ENCODE measurements at places on chromosomes 1 and 21.

DNA sequence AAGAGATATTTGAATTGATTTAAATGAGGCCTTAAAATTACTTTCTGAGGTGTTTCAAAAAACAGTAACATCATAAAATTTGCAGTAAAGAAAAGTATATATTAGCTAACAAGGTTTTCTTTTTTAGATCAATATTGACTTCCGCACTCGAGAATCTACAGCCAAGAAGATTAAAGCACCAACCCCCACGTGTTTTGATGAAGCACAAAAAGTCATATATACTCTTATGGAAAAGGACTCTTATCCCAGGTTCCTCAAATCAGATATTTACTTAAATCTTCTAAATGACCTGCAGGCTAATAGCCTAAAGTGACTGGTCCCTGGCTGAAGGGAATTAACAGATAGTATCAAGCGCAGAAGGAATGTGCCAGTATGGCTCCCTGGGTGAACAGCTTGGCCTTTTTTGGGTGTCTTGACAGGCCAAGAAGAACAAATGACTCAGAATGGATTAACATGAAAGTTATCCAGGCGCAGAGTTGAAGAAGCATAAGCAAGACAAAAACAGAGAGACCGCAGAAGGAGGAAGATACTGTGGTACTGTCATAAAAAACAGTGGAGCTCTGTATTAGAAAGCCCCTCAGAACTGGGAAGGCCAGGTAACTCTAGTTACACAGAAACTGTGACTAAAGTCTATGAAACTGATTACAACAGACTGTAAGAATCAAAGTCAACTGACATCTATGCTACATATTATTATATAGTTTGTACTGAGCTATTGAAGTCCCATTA lies 3.6 kb downstream of the RGS1 start:
- no peak for DNase-seq

- DNase-seq, result no peak
These were observed 55.4 kb downstream of the CAMK2N1 start for GRCh38 chr1:20430355-20431175.

- DNase-seq, result no peak
These were observed 61.6 kb upstream of the PRDX6 start for GRCh38 chr1:173415490-173415889.

- DNase-seq, result no peak
These were observed 15.6 kb downstream of the PLPPR5 start for GRCh38 chr1:98988904-98989555.

- DNase-seq, result no peak
These were observed 86.4 kb downstream of the FOXD2 start for GRCh38 chr1:47524272-47524671.

DNA sequence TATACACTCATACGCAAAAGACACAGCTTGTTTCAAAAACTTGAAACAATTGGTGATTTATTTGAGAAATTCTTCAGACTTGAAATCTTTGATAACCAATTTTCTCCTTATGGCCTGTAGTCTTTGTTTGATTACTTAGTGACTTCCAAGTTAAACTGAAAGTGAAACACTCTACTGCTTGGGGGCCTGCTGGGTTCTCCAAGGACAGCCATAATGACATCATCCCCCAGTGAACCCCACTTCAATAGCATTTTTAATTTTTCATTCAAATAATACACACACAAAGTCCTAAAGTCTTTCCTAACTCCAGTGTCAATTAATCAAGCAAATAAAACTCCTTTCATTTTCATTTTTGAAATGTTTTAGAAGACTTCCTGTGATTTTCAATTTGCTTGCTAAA lies 59.2 kb downstream of the KRTAP19-8 start:
- DNase-seq, result no peak

DNA sequence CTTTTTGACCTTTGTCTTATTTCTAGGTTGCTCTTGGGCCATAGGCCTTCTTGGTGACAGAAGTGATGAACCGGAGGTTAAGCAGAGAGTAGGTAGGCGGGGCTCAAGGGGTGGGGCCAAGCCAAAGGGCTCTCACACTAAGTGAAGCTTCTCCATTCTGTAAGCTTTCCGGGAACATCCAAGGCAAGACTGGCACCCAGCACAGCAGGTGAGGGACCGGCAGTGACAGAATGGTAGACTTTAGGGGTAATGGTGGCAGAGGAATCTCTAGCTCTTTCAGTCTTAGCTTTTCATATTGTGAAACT lies at the start of gene TNFAIP8L2:
TSS of gene TNFAIP8L2 (plus strand) at position 135 of the 305 bp plus-strand sequence. CDS start 2,049 bp downstream, outside the sequence.
- peak; percentile 60 for DNase-seq

DNA sequence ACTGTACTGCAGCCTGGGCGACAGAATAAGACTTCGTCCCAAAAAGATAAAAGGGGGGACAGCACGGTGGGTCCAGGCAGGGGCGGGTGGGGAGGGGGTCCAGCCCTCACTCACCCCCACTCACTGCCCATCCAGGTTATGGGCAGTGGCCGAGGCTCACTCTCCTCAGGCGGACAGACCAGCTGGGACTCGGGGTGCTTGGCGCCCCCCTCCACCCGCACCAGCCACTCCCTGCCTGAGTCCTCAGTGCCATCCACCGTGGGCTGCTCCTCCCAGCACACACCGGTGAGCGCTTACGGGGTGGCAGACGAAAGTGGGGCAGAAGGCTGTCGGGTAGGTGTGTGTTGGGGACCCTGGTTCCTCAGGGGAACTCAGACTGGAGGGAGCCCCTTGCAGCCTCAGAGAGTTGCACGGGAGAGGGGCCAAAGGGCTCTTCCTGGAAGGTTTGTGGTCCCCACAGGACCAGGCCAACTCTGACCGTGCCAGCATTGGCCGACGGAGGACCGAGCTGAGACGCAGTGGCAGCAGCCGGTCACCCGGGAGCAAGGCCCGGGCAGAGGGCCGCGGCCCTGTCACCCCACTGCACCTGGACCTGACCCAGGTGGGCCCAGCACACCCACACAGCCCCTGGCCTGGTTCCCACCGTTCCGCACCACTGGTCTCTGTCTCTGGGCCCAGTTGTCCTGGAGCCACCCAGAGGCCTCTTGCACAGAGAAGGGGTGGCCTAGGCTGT lies 6.6 kb downstream of the PLEKHN1 start:
- no peak for DNase-seq

DNA sequence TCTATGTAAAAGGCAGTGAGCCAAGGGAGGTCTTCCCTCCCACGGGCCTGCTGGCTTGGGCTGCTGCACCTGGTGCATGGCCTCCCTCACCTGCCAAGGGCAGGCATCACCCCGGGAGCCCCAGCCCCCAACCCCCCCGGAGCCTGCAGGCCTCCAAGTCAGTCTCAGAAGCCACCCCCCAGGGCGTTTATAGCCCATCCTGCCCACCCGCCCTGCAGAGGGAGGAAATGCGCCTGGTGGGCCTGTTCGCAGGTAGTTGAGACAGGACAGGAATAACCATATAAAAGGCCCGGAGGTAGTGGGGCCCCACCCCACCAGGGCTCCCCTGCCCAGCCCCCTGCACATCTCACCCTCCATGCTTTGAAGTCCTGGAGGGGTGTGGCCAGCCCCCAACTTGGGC lies 18.2 kb upstream of the ARF1 start:
- DNase-seq, result no peak

DNA sequence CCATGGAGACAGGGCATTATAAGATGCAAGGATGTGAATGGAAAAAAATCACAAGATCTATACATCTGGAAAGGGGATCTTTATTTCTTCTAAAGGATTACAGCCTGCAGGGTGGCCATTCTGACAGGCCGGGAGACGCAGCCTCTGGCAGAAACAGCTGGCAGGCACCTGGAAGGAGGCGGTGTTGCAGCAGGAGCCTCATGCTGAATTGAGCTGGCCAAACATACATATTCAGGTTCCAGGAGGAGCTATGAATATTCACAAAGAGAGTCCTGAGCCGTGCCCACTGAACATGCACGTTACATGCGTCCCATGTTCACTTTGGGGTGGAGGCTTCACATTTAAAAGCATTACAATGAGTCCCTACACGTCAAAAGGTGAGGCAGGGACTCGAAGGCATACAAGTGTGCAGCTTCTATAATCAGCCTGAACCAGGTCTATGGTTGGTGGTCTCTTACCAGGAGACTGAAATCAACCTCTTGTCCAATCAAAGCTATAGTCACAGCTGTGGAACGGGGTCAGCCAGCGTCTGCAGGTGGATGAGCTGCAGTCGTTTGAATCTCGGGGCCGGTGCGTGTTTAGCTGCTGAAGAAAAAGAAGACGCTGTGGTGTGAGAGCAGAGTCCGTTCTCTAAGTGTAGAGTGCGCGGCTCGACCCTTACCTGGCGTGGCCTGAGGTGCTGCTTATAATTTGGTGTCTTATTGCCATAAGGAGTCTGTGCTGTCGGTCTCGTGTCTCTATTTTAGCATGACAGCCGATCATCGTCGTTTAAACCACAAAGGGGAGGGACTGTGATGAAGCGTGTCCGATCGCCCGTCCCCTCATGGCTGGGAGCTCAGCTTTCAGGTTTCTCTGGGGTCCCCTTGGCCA lies 183.0 kb downstream of the ETS2 start:
- no peak for DNase-seq

DNA sequence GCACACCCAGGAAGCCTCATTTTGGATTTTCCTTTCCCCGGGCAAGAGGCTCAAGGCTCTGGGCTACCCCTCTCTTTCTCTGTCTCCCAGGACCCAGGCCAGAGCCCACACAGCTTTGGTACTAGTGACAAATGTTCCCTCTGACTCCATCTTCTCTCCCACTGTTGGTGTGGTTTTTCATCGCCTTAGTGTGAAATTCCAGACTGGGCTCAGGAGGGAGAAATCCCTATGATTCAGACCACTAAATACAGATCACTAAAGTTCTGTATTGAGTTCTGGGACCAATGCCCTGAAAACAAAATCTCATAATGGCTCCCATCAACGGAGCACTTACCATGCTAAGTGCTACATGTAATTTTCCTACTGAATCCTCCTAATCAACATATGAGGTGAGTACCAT lies 26.1 kb downstream of the IQGAP3 start:
- DNase-seq, result no peak

GRCh38 chr1:33602271-33602670 lies 129.8 kb downstream of the ZSCAN20 start:
- DNase-seq, result no peak

DNA sequence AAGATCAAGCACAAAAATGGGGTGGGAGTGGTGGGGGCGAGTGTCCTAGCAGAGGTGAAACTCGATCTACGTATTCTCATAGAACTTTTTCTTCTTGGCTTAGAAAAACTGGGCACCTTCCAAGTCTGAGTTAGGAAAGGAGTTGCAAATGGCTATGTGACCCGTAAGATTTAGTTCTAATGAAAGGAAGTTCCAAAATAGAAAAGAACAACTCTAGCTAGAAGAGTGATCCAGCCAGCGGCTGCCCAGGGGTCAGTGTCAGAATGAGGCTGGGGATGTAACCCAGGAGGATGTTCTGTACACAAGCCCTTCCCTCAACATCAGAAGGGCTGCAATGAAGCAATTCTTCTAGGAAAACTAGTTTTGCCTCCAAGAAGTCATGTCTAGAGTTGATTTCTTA lies 5.2 kb downstream of the MTARC1 start:
- DNase-seq, result no peak

DNA sequence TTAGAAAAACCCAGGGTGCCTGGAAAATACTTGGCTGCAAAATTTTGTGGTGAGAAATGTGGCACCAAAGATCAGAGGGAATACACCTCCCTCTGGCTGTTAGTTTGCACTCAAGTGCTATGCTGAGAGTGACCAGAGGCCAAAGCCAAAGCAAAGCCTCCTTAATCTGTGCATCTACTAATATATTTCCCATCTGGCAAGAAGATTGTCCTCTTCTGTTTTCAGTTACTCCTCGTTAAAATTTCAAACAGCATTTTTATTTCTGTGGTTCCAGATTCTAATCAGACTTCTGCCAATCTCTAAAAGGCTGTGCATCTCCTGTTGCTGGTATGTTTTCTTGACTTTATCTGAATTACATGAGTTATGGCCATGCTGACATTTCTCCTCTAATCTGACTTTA lies 327.4 kb downstream of the TBX15 start:
- no peak for DNase-seq

DNA sequence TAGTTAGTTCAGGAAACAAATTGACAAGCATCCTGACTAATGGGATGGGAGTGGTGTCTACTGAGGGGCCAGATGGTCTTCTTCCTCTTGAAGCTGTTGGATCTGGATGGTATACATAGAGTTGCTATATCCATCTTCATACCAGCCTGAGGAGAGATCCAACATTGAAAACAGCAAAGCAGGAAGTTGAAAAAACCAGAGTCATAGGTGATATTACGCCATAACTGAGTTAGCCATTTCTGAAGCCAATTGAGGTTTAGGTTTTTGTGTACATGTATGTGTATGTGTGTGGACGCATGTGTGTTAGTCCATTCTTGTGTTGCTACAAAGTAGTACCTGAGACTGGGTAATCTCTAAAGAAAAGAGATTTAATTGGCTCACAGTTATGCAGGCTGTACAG lies 2.3 kb upstream of the TSPAN2 start:
- DNase-seq, result no peak

DNA sequence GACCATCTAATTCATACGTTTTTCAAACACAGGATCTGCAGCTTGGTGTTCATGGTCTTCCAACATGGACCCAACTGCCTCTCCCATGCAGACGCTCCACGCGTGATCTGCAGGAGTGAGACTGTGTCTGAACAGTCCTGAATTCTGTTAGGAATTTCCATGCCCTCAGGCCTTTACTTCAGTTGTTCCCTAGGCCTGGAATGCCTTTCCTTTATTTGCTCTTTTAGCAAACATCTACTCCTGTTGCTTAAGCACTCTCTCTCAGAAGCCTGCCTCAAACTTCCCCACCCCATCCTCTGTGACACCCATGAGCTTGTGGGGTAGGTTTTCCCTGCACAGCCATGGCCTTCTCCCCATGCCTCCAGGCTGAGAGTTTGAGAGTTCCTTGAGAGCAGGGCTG lies 73.7 kb downstream of the DMRTB1 start:
- no peak for DNase-seq

GRCh38 chr21:41143596-41144325 lies 24.2 kb upstream of the BACE2 start:
- no peak for DNase-seq

GRCh38 chr1:155206891-155207805 lies 549 bp downstream of the THBS3 start:
- peak; percentile 91 for DNase-seq

DNA sequence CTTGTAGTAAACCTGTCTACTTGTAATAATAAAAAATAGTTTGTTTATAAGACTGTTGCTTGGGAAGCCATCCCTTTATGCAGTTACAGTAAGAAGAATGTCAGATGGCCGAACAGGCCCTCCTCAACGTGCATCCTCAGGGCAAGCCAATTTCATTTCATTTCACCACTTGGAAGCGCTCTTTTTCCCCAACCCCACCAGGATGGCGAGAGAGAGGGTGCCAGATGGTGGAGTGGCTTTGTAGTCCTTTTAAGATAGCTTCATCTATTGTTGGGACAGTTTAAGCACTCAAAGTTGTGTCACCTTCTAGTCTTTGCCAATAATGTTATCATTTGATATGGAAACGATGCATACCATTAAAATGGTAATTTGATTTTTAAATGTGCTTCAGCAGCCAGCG lies 356.3 kb upstream of the CAMK1G start:
- DNase-seq, result no peak

DNA sequence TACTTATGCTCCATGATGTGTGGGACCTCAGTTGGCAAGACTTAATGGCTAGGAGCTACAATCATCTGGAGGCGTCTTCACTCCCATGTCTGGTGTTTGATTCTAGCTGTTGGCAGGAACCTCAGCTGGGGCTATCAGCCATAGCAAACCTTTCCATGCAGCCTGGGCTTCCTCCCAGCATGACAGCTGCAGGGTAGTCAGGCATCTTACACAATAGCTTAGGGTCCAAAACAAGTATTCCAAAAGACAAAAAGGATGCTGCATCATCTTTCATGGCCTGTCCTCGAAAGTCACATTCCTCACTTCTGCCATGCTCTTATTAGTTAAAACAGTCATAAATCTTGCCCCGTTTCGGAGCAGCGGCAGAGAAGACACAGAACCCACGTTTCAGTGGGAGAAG lies 90.9 kb downstream of the LRRC8C start:
- no peak for DNase-seq

Data from stimulated activated CD8-positive, alpha-beta memory T cell treated with anti-CD3 and anti-CD28 coated beads, Interleukin-4, amount 100 ng/mL, for 1 hour (primary cell).